Stimulated activated CD4-positive, alpha-beta T cell treated with anti-CD3 and anti-CD28 coated beads, TNF-alpha, amount 100 ng/mL, for 48 hours (primary cell): ENCODE measurements at places on chromosomes 1 and 21.

GRCh38 chr1:20530306-20530705 lies 22.1 kb upstream of the FAM43B start:
- no peak for DNase-seq

GRCh38 chr1:22673486-22674409 lies 20.7 kb downstream of the C1QB start:
- peak; percentile 13 for DNase-seq

DNA sequence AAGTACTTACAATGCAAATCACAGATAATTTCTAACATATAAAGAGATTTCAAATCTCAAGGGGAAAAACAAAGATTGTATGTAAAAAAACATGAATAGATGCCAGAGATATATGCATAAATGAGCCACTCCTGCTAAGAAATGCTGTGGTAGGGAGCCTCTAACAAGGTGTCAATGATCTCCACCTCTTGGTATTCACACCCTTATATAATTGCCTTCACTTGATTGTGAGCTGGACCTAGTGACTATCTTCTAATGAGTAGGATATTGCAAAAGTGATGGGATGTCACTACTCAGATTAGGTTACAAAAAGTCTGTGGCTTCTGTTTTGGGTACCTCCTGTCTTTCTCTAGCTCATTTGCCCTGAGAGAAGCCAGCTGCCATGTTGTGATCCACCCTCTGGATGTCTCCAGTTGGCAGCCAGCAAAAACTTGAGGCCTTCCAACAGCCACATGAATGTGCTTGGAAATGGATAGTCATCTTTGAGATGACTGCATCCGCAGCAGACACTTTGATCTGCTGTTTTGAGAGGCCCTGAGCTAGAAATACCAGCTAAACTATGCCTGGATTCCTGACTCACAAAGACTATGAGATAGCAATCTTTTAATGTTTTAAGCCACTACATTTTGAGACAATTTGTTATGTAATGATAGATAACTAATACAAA lies 196.1 kb upstream of the FGGY start:
- no peak for DNase-seq

DNA sequence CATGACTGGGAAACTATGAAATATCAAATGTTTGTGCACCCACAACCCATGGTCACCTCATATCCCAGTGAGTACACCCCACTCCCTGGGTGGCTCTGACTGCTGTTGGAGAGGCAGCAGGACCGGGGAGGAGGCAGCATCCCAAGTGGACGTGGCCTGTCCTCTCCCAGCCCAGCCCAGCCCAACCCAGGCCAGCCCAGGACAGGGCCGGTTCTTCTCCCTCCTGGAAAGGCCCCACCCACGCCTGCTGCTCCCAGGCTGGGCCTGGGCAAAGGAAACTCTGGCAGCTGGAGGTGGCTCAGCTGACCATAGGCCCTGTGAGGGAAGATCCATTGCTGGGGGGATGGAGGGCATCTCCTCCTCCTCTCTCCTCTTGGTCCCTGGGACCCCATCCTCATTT lies 19.1 kb downstream of the MATN1 start:
- no peak for DNase-seq

- DNase-seq = no peak
Measured at GRCh38 chr1:7006996-7007871, 222.0 kb downstream of the CAMTA1 start.

- DNase-seq = no peak
Measured at GRCh38 chr1:12593621-12594066, 24.4 kb downstream of the DHRS3 start.

GRCh38 chr1:59978026-59978425 lies 51.5 kb upstream of the CYP2J2 start:
- no peak for DNase-seq

DNA sequence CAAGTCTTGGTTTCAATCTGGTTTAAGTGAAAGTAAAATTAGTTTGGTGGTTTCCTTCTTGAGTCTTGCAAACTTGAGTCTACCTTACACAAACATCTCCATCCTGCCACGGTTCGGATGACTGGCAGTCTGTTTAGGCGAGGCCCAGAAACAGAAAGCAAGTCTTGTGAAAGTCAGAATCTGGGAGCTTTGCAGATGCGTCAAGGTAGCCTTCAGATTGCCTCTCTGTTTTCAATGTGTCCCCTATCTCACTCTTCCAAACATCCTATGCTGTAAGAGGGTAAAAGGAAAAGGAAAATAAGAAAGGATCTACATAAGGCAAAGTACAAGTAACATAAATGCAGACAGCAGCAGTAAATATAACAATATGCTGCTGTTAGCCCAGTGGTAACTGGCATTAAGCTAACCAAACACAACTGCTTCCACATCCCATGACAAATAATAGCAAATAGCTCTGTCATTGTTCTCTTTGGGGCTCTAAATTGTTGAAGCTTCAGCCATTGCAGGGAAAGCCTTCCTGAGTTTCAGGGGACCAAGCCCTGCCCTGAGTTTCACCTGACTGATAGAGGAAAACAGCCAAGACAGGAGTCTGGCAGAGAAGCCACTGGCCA lies 26.2 kb upstream of the C1orf105 start:
- peak; percentile 39 for DNase-seq

GRCh38 chr1:56215086-56215485 lies 364.3 kb downstream of the PLPP3 start:
- no peak for DNase-seq

DNA sequence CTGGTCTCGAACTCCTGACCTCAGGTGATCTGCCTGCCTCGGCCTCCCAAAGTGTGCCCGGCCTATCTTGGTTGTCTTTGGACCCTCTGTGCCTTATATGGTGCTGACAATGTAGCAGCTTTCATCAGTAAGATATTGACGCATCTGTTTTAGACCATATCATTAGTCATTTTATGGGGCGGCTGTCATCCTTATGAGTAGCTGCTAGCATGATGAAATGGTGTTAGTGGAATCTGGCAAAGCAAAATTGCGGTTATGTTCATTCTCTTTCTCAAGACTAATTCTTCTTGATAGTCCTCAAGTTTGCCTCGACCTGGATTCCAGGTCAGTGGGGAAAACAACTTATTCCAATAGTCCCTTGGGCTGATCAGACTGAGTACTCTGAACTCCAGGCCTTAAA lies 199.9 kb downstream of the PRDM2 start:
- DNase-seq = no peak

DNA sequence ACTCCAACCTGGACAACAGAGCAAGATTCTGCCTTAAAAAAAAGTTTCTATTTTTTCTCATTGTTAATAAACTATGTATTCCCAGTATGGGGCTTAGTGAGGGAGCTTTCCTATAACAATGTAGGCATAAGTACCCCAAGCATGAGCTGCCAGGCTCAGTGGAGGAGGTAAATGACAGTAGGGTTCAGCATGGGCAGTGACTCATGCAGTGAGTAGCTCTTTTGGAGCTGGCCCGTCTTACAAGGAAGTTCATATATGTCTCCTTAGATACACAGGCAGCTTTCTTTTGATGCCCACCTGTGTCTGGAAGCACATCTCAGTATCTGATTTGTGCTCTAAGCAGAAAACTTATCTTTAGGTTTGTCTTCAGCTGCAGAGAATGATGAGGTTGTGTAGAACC lies 57.9 kb downstream of the ZNF678 start:
- DNase-seq = no peak

DNA sequence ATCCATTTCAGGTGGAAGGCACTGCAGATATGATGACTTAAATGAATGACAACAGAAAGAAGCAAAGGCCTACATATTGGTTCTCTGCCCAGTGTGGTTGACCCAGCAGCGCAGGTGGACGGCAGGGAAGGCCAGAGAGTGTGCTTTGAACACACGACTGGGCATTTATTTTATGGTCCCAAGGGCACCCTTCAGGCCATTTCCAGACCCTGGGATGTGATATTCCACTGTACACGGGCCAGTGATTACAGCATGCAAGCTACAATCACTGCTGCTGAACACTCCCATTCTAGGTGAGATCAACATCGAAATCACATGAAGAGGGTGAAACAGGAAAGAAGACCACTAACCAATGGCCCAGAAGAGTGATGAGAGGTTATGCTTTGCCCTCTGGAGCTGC lies 33.8 kb downstream of the PCNX2 start:
- no peak for DNase-seq

DNA sequence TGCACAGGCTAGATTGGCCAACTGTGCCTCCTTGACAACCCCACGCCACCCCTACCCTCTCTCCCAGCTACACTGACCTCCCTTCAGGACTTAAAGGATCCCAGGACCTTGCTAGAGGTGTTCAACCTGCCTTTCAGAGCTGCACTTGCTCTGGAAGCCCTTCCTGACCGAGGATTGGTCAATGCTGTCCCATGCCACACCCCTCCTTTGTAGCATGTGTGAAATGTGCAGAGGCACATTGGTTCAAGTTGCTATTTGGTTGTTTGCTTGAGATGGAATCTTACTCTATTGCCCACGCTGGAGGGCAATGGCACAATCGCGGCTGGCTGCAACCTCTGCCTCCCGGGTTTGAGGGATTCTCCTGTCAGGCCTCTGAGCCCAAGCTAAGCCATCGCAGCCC lies 21.8 kb downstream of the ACTA1 start:
- no peak for DNase-seq

- DNase-seq = no peak
Measured at GRCh38 chr1:67582625-67583461, 102.2 kb upstream of the GADD45A start.

DNA sequence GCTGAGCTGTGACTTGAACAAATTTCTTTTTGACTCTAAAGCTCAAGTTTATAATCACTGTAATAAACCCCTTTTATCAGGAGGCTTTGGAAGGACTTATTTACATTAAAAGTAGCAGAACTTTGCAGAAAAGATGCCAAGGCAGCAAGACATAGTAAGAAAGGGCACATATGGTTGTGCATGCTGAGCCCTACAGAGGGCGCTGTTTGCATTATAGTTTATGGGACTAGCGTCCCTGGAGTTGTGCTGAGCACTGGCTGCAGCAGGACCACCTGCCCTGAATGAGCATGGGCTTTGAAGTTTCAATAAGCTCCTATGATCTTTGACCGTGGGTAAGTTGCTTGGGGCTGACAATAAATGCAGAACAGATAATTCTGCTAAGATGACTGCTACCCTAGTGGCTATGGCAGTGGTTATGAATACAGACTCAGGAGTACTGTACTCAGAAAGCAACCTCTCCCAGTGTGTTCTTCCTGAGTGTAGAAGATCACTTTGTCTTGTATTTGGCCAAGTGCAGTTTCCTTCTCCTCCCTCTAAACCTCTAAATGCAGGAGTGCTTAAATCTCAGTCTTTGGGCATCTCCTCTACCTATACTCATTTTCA lies 45.4 kb upstream of the USP1 start:
- no peak for DNase-seq

- DNase-seq = no peak
Measured at GRCh38 chr1:246800756-246801155, 76.5 kb downstream of the SCCPDH start.
